ENCODE measurements at places on chromosomes 2 and 18.

DNA sequence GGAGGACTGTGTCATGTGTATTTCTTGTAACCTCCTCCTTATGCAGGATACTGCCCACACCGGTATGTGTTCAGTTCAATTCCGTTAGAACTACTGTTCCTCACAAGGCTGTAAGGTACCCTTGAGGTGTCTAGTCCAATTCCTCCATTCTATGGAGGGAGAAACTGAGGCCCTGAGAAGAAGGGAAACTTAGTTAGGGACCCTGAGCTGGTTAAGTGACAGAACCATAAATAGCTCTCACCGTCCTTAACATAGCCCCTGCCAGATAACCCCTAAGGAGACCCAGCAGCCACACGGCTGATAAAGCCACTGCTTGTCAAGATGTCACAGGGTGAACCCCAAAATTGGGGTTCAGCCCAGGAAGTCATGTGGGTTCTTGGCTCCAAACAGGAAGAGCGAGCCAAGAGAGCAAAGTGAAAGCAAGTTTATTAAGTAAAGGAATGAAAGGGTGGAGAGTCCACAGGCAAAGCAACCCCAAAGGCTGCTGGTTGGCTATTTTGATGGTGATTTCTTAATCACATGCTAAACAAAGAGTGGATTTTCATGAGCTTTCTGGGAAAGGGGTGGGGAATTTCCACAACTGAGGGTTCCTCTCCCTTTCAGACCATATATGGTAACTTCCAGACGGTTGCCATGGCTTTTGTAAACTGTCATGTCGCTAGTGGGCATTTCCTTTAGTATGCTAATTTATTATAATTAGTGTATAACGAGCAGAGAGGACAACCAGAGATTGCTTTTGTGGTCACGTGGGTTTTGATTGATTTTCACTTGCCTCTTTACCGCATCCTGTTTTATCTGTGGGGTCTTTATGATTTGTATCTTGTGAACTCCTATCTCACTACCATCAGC lies 83.4 kb upstream of the RTN4 start:
- peak; percentile 62 for DNase-seq

DNA sequence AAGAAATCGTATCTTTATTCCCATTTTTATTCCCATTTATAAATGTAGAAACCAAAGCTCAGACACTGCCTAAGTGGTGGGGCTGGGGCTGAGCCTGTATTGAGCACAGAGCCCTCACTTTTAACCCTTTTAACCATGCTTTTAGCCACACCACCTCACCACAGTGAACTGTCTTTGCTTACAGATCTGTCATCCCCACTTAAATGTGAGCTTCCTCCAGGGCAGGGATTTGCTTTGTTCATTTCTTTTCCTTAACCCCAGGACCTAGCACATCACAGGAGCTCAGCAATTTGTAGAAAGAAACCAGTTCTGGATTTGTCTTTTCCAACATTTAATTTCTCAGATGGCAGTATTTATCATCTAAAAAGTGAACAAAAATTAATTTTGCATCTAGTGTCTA lies 2.2 kb downstream of the BOD1L2 start:
- no peak for DNase-seq

GRCh38 chr2:212904646-212905045 lies 246.8 kb downstream of the IKZF2 start:
- no peak for DNase-seq

DNA sequence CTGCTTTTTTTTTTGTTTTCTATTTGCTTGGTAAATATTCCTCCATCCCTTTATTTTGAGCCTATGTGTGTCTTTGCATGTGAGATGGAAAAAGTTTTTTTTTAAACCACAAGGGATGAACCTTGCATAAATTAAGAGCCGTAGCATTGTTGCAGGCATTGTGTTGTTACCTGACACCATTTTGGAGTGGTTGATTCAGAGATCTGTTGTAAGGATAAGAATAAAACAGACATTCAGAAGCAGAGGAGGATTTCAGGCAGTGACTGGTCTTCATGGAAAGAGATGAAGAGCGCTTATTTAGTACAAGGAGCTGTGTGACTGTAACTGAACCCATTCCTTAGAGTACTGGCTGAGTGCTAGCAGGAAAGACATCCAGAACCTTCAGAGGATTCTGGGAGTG lies 101.2 kb downstream of the LTBP1 start:
- no peak for DNase-seq

GRCh38 chr2:202054679-202055078 lies 18.4 kb upstream of the KIAA2012 start:
- no peak for DNase-seq

GRCh38 chr2:234670052-234670451 lies 173.2 kb upstream of the ARL4C start:
- no peak for DNase-seq

DNA sequence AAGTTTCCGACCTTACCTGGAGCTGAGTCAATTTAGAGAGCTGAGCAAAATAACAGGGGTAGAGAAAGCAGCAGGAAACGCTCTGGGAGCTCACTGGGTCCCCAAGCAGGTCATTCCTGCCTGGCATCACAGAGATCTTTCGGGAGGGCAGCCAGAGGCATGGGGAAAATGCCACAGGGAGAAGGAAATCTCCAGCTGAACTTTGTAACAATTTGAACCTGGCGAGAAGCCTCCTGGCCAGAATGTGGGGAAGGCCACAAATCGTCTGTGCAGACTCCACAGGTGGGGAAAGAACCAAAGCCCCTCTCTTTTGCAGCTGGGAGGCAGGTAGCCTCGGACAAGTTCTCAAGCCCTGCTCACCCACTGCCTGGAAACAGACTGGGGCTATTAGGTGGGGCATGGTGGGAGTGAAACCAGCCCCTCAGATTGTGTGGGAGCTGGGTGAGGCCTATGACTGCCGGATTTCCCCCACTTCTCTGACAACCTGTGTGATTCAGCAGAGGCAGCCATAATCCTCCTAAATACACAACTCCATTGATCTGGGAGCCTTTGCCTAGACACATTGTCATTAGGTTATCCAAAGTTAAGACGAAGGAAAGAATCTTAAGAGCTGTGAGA lies 53.9 kb downstream of the INO80D start:
- no peak for DNase-seq

- peak; percentile 12 for DNase-seq
Observed at GRCh38 chr2:148875387-148876051, 492 bp downstream of the KIF5C start.

- DNase-seq, result no peak
Observed at GRCh38 chr2:171271971-171272436, 111.3 kb upstream of the TLK1 start.

Data from CD8-positive, alpha-beta T cell (primary cell).